ENCODE measurements at places on chromosomes 7 and 10.

- DNase-seq: no peak
Observed at GRCh38 chr7:24143547-24143946, 140.4 kb upstream of the NPY start.

GRCh38 chr10:114519756-114520293 lies 115.5 kb upstream of the AFAP1L2 start:
- DNase-seq: no peak

DNA sequence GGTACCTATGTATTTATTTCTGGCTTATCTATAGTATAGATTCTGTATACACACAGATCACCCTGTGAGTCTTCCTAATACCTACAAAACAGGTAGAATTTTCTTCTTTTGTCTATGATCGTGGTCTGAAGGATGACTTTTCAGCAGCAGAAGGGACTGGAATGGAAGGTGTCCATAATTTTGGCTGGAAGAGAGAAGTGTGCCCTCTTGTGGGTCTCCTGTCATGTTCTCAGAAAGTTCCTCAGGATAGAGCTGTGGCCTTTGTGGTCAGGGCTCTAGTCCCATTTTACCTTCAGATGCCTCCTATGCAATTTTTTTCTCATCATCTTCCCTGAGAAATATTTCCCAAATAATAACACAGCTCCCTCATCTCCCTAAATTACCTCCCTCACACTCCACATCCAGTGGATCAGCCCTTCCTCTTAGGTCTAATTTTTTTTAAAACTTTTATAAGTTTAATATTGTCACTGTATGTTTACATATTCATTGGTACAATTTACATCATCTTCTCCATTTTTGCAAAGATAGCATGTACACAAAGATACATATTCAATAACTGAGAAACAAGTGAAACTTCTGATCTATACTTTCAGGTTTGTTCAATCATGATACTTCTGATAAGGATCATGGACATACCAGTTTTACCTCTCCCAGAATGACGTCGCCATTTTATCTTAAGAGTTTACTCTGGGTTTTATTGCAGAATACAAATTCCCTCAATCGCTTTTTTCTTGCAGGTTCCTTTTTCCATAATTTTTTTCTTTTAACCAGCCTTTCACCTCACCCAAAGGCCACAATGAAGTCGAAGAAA lies 112.7 kb downstream of the REEP3 start:
- no peak for DNase-seq

DNA sequence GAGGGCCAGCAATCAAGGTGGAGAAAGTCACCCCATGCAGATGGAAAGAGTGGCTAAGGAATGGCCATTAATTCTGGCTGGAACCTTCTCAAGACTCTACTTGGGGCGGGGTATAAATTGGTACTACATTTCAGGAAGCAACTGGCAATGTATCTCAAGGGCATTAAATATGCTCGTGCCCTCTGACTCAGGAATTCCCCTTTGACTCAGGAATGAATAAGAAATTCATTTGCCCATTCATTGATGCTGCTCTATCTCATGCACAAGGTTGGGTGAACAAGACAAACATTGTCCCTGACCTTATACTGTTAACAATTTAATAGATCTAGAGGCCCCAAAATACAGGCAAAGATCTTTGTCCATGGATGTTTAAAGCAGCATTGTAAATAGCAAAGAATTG lies 188.1 kb downstream of the MYOF start:
- DNase-seq: no peak

DNA sequence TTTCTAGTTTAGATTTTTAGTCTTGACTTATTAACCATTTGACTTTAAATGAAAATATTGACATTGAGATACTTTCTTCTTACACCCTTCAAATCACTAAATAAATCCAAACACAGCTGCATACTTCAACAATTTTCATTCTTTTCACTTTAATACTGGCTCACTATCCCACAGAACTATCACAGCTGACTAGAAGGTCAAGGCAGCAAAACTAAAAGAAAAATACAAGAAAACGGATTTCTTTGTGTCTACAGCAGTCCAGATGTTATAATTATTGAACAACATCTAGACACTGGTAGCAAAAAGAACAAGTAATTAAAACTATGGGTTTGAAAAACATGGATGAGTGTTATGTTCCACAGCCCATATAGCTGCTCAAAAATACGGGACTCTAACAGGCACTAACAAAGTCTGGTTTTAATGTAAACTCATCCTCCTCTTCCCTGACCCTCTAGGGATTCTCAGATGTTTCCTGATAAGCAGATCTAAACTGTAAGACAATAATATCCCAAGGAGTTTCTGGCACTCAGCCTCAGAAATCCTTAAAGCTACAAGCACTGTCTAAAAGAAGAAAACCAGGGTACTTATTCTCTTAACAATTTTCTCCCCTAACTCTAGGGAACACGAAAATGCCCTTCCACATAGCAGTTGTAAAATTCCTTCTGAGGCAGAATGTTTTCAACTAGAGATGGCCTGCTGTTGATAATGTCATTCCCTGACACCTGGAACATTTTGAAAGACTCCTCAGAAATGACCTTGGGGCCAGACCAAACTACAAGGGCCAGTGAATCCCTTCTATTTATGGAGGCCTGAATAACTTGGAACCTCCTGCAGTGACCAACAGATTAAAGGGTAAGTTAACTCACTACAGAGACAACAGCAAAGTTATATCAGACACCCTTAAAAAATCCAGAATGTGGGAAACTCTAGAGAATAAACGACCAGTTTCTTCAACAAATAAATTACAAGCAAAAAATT lies 12.8 kb downstream of the DNMBP start:
- no peak for DNase-seq

DNA sequence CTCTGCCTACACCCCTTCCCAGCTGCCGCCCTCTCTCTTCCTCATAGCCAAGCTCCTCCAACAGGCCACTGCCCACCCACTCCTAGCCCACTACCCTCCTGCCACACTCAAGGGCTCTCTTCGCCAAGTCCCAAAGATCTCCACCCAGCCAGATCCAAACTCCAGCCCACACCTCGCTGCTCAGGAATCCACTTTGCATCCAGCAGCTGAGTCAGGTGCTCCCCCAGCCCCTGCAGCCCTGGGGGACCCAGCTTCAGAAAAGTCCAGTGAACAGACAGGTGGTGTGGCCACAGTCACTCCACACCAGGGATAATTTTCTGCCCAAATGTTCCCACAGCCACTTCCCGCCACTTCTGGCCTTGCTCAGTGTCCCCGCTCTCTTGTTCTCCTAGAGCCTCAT lies 10.9 kb downstream of the OGDHL start:
- DNase-seq: no peak

DNA sequence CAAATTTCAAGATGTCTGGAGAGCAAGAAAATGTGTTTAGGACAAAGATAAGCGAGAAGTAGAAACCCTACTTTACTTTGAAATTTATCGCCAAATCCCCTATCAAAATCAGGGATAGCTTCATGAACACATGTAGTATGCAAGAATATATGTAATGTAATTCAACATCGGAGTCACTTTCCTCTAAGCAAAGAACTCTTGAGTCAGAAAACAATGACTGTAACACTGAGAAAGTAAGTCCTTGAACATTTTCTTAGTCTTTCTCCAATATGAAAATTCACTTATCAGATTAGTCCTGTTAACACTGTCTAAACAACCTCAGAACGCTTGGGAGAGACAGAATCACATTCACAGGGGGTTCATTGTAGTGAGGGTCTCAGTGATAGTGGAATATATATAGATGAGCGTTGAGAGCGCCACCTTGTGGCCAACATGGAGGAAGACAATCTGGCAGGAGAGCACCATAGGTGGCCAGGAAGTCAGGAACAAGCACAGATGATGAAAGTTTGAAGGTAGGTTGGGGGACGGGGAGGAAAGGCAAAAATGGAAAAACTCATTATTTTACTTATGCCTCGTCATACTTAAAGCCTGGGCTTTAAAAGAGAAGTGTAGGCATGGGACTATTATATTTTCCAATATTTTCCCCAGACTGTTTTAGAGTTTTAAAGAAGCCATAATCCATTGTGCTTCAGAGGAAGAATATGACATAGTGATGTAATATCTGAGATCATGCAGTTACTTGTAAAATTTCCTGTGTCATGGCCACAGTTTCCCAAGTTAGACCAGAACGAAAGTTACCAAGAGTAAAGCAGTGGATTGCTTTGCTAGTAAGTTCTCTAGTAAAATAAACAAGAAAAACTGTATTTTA lies 115.5 kb upstream of the GNAI1 start:
- no peak for DNase-seq

DNA sequence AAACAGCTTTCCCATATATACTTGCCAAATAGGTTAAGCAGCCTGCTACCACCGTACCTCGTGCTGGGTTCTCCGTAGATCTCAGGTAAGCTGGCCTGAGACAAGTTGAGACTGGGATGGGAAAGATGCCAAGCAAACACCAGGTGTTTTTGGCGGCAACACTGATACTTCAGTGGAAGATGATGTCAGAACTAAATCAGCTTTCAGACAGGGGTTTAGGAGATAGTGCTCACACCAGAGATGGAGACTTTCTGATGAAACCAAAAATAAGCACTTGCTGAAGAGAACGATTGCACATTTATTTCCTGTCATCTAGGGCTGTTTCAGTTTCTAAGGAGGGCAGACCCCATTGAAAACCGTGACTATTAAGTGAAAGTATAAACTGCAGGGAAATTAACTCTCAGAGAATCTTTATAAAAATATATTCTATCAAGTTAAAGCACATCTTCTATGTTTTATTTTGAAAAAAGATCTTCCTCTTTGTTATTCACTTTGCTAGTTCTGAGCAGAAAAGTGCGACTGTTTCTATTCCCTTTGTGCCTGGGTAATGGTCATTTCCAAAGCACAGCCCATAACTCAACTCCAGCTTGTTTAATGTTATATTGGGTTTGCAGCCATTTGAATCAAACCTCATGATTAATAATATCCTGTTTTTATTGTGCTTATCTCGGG lies 149.9 kb downstream of the CPED1 start:
- DNase-seq: no peak

DNA sequence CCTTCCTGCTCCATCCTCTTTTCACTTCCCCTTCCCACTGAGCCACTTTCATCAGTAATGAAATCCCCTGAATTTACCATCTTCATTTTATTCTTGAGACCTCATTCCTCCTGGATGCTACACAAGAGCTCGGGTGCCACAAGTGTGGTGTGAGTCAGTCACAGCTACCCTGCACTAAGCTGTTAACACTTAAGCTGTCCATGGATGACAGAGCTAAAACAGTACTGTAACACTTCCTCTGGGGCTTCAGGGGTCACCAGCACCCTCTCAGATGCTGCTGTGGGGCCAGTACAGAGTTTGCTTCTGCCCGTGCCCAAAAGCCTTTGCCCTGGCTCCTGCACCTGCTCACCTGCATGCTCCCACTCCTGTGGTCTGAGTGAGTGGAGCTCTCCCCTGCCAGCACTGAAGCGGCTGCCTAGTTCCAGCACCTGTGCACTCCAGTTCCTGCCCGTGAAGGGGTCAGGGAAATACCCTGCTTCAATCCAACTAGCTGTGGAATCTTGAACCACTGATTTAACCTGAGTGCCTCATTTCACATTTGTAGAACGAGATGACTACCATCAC lies 71.9 kb downstream of the POT1 start:
- DNase-seq: no peak

GRCh38 chr7:47402941-47403866 lies 178.7 kb downstream of the TNS3 start:
- DNase-seq: no peak

- DNase-seq: no peak
Observed at GRCh38 chr7:46360296-46360695, 439.2 kb upstream of the IGFBP3 start.

DNA sequence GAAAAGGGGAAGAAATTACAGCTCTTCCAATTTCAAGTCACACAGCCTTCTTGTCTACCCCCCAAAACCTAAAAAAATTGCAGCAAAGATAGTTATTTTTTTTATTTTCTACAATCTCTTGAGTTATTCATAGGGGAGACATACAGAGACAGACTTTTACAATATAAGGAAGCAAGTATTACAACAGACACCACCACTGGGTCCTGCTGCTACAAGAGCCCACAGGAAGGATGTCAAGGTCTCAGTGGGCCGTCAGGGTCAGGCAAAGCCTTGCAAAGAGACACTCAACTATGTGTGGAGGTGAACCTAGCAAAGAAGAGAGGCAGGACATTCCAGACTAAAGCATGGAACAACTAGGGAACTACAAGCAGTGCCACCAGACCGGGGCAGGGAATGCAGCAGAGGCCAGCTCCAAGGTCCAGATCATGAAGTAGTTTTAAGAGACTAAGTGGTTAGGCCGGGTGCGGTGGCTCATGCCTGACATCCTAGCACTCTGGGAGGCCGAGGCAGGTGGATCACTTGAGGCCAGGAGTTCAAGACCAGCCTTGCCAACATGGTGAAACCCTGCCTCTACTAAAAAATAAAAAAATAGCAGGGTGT lies 28.2 kb upstream of the ZCCHC24 start:
- no peak for DNase-seq

GRCh38 chr7:116551692-116552091 lies 26.9 kb downstream of the CAV1 start:
- DNase-seq: no peak

DNA sequence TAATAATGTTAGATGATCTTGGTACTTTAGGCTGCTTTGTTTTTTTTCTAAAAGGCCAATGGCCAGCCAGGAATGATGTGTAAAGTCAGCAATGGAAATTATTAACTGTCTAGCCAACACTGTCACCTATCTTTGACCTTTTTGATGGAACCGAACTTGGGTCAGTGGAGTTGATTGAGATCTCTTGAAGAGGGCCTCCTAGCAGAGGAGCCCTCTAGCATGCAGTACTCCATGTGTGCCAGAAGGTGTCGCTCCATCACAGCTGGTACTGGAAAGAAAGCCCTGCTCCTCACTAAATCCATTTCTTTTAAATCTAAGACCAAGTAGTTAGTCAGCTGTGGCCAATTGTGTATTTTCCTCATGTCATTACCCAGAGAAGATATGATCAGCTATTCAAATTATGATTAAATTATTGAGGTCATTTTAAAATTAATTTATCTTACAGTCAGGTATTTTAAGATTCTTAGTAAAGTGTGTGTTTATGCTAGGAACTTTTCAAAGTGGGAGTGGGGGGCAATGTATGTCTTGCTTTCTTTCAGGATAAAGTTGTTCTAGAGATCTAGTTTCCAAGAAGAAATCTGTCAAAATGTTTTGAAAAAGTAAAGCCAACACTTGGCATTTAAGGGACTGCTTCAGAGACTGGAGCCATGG lies 33.1 kb upstream of the CROT start:
- DNase-seq: peak; percentile 15

- no peak for DNase-seq
Observed at GRCh38 chr7:96196676-96197075, 125.2 kb downstream of the SLC25A13 start.

DNA sequence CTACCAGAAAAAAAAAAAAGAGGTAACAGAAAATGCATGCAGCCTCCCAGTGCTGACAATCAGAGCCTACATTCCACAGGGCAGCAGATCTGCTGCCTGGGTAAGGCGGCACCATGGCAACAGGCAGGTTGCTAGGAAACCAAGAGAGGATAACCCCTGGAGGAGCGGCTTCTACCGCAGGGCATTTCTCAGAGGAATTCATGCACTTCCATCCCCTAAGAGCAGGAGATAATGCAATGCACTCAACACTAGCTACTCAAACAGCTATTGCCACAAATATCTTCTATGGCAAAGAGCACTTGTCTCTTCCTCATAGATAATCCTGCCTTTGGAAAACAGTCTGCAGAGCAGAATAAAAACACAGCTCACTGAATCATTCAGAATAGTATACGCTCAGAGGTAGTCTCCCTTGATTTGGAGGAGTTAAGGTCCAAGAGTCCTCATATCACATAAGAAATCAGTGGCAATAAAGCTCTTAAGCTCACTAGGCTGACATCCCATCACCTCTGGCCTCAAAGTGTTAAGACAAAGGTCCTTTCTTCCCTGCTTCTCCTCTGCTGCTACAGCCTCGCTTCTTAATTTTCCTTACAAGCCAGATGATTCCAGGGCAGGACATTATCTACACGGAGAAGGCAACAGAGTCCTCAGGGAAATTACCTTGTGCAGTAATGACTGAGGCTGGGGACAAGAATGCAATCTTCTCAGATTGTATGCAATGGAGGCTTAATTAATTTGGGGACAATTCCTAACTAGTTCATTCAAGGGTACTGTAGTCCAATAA lies 10.7 kb downstream of the PSAP start:
- peak; percentile 91 for DNase-seq
